ENCODE measurements at places on chromosomes 6 and 20.

GRCh38 chr6:150587637-150588036 is 12.0 kb upstream of the PLEKHG1 start:
- H3K4me3 ChIP-seq: no peak overlapping the region
- no peak overlapping the region for H3K27ac ChIP-seq
- no peaks in the 10 kb centered on the region for H3K36me3 ChIP-seq
- no peaks in the 10 kb centered on the region for H3K27me3 ChIP-seq
- peaks cover 10% of the 10 kb centered on the region for H3K4me1 ChIP-seq

- H3K27ac ChIP-seq: no peak overlapping the region
- DNase-seq: no peak
- no peaks in the 10 kb centered on the region for H3K36me3 ChIP-seq
- H3K27me3 ChIP-seq: no peaks in the 10 kb centered on the region
- no peak overlapping the region for H3K4me3 ChIP-seq
- H3K4me1 ChIP-seq: no peaks in the 10 kb centered on the region
Measured at GRCh38 chr6:82843291-82843885, 222.3 kb downstream of the UBE3D start.

DNA sequence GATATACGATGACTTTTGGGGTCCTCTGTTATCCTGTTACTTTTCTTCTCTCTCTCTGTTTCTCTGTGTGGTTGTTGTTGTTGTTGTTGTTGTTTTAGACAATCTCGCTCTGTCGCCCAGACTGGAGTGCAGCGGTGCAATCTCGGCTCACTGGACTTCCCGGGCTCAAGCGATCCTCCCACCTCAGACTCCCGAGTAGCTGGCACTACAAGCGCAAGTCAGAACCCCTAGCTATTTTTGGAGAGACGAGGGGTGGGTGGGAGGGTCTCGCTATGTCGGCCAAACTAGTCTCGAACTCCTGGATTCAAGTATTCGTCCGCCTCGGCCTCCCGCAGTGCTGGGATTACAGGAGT is 19.1 kb upstream of the ABT1 start:
- no peaks in the 10 kb centered on the region for H3K27me3 ChIP-seq
- no peak for DNase-seq
- no peaks in the 10 kb centered on the region for H3K36me3 ChIP-seq
- no peak overlapping the region for H3K4me3 ChIP-seq

DNA sequence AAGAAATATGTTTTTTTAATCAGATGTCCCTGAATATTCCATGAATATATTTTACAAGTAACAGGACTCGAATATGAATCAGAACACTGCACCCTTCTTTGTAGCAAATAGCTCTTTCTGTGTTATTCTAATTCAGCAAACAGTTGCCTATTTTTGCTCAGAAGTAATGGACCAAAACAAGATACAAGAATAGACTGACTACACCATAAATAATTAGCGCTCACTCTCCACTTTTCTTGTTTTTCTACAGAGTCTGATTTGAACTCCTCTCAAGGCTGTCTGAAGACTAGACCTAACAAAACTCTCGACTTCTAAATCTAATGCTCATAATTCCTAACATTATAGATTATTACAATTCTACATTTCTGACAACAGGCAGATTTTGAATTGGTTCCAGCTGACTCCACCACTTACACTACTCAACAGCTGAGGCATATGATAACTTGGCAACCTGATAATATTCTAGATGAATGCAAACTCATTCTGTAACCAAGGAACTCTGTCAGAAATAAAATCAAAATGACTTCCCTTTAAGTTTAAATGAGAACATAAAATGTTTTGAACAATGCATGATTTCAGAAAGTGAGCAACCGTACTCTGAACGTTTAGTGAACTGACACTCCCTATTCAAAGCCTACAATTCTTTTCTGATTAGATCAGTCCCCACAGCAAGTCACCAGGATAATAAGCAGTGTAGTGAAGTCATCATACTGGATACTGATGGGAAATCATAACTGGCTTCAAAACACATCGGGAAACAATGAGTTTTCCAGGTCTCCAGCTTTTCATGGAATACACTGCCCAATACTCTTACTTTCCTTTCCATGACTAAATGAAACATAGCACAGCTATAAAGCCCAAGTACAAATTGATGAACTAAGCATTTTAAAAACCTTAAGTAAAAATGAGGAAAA is 114.2 kb upstream of the BEND6 start:
- no peaks in the 10 kb centered on the region for H3K36me3 ChIP-seq
- no peak overlapping the region for H3K27ac ChIP-seq
- no peaks in the 10 kb centered on the region for H3K27me3 ChIP-seq
- no peak overlapping the region for H3K4me3 ChIP-seq

DNA sequence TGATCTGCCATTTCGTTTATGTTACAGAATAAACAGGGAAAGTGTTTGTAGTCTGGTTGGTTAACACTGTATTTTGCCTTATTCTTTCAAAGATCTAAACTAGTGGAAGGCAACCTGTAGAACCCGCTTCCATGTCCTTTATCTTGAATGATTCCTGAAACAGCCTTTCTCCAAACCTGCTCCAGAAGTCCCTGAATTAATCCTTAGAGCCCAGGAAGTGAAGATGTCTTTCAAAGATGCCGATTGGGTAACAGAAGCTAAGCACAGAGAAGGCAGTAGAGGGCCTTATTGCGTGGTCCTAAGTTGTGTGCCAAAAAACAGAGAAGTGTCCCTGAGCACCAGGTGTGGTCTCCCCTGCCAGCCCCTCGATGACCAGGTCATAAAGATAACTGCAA is 19.2 kb upstream of the ZSCAN16 start:
- no peaks in the 10 kb centered on the region for H3K4me1 ChIP-seq
- DNase-seq: no peak
- peak overlapping the region; percentile 79 for H3K4me3 ChIP-seq
- H3K36me3 ChIP-seq: no peaks in the 10 kb centered on the region

- no peak for DNase-seq
- H3K27me3 ChIP-seq: no peaks in the 10 kb centered on the region
- no peaks in the 10 kb centered on the region for H3K36me3 ChIP-seq
- no peak overlapping the region for H3K4me3 ChIP-seq
- no peak overlapping the region for H3K27ac ChIP-seq
Measured at GRCh38 chr6:78896227-78896626, 28.9 kb downstream of the IRAK1BP1 start.

- no peak overlapping the region for H3K4me3 ChIP-seq
- H3K4me1 ChIP-seq: peaks cover 11% of the 10 kb centered on the region
- no peak for DNase-seq
- H3K27ac ChIP-seq: no peak overlapping the region
- no peaks in the 10 kb centered on the region for H3K27me3 ChIP-seq
Measured at GRCh38 chr6:166866839-166867637, 89.3 kb downstream of the RNASET2 start.

GRCh38 chr6:15079288-15079817 is 166.5 kb upstream of the JARID2 start:
- no peaks in the 10 kb centered on the region for H3K36me3 ChIP-seq
- peak overlapping the region; percentile 73 for H3K27ac ChIP-seq
- no peaks in the 10 kb centered on the region for H3K27me3 ChIP-seq
- peak; percentile 47 for DNase-seq
- H3K4me1 ChIP-seq: peaks cover 18% of the 10 kb centered on the region

DNA sequence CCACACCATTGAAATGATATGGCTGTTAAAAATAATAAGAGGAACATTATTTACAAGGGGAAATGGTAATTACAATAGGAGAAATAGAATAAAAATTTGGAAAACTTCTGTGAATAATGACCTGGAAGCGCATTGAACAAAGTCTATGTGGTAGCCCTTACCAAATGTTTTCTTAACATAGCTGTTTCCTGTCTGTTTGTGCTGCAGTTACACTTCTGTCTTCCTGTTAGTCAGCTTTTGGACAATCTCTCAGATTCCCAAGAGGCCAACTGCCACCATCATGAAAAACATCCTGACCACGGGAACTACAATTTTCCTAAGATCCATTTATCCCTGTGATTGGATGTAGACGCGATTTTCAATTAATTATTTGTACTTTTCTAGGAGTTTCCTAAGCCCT is 754.4 kb upstream of the MARCKS start:
- H3K4me1 ChIP-seq: no peaks in the 10 kb centered on the region
- no peak for DNase-seq
- no peak overlapping the region for H3K27ac ChIP-seq
- no peak overlapping the region for H3K4me3 ChIP-seq
- H3K36me3 ChIP-seq: no peaks in the 10 kb centered on the region
- H3K27me3 ChIP-seq: no peaks in the 10 kb centered on the region
